ENCODE measurements at places on chromosomes 6 and 20. TPM values are rescaled to one million over a fixed set of nuclear protein-coding genes. Genes with fewer than 3 reads are reported as not detected.

Gene HLA-G
- total RNA-seq, result 0.56 TPM

DNA sequence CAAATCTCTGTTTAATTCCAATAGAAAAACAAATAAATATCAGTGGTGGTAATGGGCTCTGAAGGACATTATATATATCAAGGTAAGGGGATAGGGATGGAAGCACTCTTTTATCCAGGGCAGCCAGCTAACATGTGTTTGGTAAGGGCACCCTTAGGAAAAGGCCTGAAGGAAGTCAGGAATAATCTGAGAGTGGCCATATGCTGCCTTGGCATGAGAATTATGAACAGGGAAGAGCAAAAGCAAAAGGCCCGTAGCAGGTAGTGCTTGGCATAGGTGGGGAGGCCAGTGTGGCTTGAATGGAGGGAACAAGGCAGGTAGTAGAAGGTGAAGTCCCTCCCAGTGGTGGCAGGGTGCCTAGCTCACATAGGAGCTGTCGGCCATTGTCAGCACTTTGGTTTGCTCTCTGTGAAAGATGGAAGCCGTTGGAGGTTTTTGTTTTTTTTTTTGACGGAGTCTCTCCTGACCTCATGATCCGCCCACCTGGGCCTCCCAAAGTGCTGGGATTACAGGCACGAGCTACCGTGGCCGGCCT is 39.6 kb upstream of the CSE1L start:
- no peak for DNase-seq
- H3K27me3 ChIP-seq, result no peaks in the 10 kb centered on the region
- H3K4me1 ChIP-seq, result no peaks in the 10 kb centered on the region
- H3K4me3 ChIP-seq, result no peak overlapping the region

GRCh38 chr6:7338031-7338430 is 25.0 kb upstream of the SSR1 start:
- no peak overlapping the region for H3K27ac ChIP-seq
- no peaks in the 10 kb centered on the region for H3K4me1 ChIP-seq
- no peak overlapping the region for H3K4me3 ChIP-seq
- DNase-seq, result no peak
- no peaks in the 10 kb centered on the region for H3K27me3 ChIP-seq

- H3K4me3 ChIP-seq, result no peak overlapping the region
- no peaks in the 10 kb centered on the region for H3K27me3 ChIP-seq
- no peak for DNase-seq
- no peaks in the 10 kb centered on the region for H3K36me3 ChIP-seq
- H3K4me1 ChIP-seq, result no peaks in the 10 kb centered on the region
- no peak overlapping the region for H3K27ac ChIP-seq
Observed at GRCh38 chr20:9411833-9412232, 102.6 kb upstream of the LAMP5 start.

GRCh38 chr6:54874349-54875048 is 27.9 kb downstream of the FAM83B start:
- DNase-seq, result no peak
- no peaks in the 10 kb centered on the region for H3K27me3 ChIP-seq
- H3K36me3 ChIP-seq, result no peaks in the 10 kb centered on the region
- H3K4me3 ChIP-seq, result no peak overlapping the region
- peaks cover 39% of the 10 kb centered on the region for H3K4me1 ChIP-seq

DNA sequence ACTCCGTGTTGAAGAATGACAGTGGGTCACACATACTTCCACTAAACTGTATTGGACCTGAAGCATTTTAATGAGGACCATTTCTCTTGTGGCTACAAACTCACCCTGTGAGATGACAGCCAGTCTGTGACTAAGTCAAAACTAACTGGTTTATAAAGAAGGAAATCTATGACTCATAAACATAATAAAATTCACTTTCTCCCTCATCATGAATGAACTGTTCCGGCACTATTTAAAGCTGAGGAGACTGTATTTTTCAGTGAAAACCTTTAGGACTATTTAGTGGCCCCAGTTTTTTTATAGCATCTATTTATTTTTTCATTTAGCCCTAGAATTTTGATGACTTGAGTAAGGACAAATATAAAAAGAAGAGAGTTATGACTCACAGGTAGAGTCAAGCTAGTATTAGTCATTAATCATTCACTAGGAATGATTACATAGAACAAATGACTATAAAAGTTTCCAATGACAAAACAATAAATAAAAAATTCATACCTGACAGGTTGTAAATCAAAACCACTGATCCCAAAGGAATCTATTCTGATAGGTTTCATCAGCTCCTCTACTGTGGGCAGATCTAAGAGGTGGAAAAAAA is 34.2 kb downstream of the CEP162 start:
- H3K27ac ChIP-seq, result no peak overlapping the region
- no peaks in the 10 kb centered on the region for H3K4me1 ChIP-seq
- H3K27me3 ChIP-seq, result no peaks in the 10 kb centered on the region
- H3K4me3 ChIP-seq, result no peak overlapping the region
- H3K36me3 ChIP-seq, result peaks cover 52% of the 10 kb centered on the region

DNA sequence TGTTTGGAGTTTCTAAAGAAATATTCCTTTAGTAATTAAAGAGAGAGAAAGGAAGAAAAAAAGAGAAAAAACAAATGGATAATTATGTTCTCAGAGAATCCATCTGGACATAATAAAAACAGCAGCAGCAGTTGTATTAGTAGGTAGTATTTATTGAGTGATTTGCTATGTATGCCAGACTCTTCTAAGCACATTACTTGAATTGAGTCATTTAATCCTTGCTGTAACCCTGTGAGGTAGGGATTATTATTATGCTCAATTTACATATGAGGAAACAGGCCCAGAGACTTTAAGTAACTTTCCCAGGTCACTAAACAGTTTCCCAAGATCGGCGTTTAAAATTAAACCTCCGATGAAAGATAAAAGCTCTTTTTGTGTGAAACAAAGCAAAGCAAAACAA is 238.8 kb downstream of the TSHZ2 start:
- peaks cover 3% of the 10 kb centered on the region for H3K36me3 ChIP-seq
- no peaks in the 10 kb centered on the region for H3K27me3 ChIP-seq

GRCh38 chr6:72721346-72721745 is 99.5 kb downstream of the KCNQ5 start:
- no peaks in the 10 kb centered on the region for H3K36me3 ChIP-seq
- no peak overlapping the region for H3K4me3 ChIP-seq
- H3K27ac ChIP-seq, result peak overlapping the region; percentile 43
- H3K4me1 ChIP-seq, result peaks cover 23% of the 10 kb centered on the region

DNA sequence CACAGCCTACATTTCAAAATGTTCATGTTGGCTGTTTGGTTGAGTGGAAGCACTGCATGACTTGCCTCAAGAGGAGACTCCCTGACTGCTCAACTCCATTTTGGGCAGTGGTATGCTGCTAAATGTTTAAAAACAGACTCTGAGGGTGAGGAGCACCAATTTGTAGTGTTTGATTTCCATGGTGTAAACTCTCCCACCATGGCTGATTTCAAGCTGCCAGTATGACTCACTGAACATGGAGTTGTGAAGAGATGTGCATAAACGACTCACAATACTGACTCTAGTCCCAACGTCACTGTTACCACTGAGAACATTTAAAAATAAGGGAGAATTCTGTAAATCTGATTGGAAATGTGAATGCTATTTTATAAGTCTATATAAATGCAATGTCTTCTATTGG is 70.4 kb downstream of the BACH2 start:
- no peak overlapping the region for H3K4me3 ChIP-seq
- peaks cover 12% of the 10 kb centered on the region for H3K36me3 ChIP-seq
- H3K27me3 ChIP-seq, result no peaks in the 10 kb centered on the region

- no peak for DNase-seq
- H3K27me3 ChIP-seq, result no peaks in the 10 kb centered on the region
- H3K4me3 ChIP-seq, result no peak overlapping the region
- H3K27ac ChIP-seq, result no peak overlapping the region
- H3K36me3 ChIP-seq, result no peaks in the 10 kb centered on the region
Observed at GRCh38 chr6:163892824-163893561, 478.5 kb downstream of the QKI start.

GRCh38 chr6:150025201-150025917 is at the start of gene RAET1L:
TSS of gene RAET1L (minus strand) at chr6:150025532. CDS start at chr6:150025471, 61 bp downstream.
- H3K36me3 ChIP-seq, result no peaks in the 10 kb centered on the region
- H3K4me1 ChIP-seq, result no peaks in the 10 kb centered on the region

Gene FAM83C
- total RNA-seq, result not detected

Gene KHDC1L
- total RNA-seq, result 0.56 TPM

GRCh38 chr20:41177636-41178035 is 40.3 kb downstream of the PLCG1 start:
- H3K27me3 ChIP-seq, result no peaks in the 10 kb centered on the region
- H3K27ac ChIP-seq, result peak overlapping the region; percentile 59
- H3K4me3 ChIP-seq, result no peak overlapping the region
- H3K36me3 ChIP-seq, result peaks cover 26% of the 10 kb centered on the region

DNA sequence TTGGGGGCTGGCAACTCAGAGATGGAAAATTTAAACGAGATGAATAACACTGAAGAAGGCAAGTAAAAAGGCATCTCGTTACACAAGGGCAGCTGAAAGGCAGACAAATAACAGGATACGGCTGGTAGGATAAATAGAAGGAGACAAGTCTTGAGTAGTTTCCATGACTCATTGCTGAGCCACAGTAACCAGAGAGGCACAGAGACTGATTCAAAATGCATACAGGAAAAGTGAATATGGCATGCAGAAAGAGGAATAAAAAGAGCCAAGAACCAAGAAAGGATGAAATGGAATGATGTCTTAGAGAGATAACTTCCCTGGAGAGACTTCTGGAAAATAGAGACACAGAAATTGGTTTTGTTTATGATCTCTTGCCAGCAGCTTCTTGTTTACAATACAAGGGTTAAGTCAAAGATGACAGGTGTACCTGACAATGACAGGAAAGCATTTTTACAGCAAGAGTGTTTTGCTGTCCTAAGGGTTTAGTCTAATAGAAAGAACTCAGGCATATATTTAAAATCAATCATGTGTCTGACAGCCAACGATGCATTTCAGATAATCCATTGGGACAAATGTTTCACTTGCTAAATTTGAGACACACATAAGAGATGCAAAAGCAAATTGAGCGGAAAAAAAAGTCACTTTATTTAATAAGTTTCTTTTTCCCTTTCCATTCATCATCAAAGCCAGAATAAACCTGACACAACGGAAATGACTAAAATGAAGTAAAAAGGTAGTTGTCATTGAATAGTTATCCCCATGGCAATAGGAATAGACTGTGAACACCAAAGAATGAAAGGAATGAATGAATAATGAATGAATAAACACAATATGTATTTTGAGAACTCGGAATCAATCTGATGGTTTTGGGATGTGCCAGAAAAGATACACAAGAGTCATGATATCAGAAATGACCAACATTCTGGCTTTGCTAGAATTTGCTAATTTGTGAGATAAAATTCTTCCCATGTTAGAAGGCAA is 68.0 kb upstream of the KCNQ5 start:
- no peak overlapping the region for H3K4me3 ChIP-seq
- no peaks in the 10 kb centered on the region for H3K27me3 ChIP-seq
- no peak for DNase-seq
- H3K36me3 ChIP-seq, result no peaks in the 10 kb centered on the region
- H3K4me1 ChIP-seq, result peaks cover 2% of the 10 kb centered on the region

GRCh38 chr6:89975991-89976693 is 81.9 kb downstream of the GJA10 start:
- H3K36me3 ChIP-seq, result no peaks in the 10 kb centered on the region
- no peak overlapping the region for H3K4me3 ChIP-seq
- H3K27me3 ChIP-seq, result no peaks in the 10 kb centered on the region
- H3K4me1 ChIP-seq, result peaks cover 18% of the 10 kb centered on the region
- H3K27ac ChIP-seq, result peak overlapping the region; percentile 27

DNA sequence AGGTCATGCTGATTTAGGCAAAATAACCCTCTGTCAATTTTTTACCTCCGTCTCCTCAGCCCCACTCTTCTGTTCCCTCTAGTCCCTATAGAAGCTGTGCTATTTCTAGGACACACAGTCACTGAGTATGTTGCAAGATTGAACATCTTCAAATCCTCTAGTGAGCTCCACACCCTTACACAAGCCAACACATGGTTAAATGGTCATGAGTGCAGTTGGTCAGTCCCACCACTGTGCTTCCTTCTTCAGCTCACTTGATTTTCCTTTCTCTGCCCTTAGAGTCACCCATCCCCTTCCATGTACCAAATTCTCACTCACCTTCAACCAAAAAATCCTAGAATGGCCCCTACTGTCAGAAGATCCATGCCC is 48.2 kb upstream of the F13A1 start:
- no peak overlapping the region for H3K27ac ChIP-seq
- no peaks in the 10 kb centered on the region for H3K4me1 ChIP-seq
- no peak overlapping the region for H3K4me3 ChIP-seq
- no peaks in the 10 kb centered on the region for H3K36me3 ChIP-seq
- DNase-seq, result no peak

GRCh38 chr6:124158024-124158423 is 354.4 kb downstream of the NKAIN2 start:
- no peak overlapping the region for H3K4me3 ChIP-seq
- DNase-seq, result no peak
- H3K27me3 ChIP-seq, result no peaks in the 10 kb centered on the region
- H3K27ac ChIP-seq, result no peak overlapping the region

Gene PTPN1
- total RNA-seq, result 27.7 TPM

DNA sequence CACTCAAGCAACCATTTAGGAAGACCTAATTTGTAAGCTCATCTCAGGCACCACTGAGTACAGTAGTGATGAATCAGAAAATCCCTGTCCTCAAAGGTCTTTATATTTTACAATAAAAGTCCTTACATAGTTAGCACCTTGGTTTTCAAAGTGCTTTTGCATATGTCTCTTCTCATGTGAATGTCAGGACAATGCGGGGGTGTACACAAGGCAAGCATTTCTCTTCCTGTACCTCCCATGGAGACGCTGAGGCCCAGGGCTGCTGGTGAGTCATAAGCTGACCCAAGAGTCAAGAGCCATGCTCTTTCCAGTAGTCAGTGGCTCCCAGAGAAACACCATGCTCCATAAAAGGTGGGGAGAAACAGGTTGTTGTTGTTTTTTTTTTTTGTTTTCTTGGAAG is 174.0 kb downstream of the GJA10 start:
- no peak overlapping the region for H3K4me3 ChIP-seq
- H3K4me1 ChIP-seq, result peaks cover 9% of the 10 kb centered on the region
- DNase-seq, result no peak
- no peak overlapping the region for H3K27ac ChIP-seq

DNA sequence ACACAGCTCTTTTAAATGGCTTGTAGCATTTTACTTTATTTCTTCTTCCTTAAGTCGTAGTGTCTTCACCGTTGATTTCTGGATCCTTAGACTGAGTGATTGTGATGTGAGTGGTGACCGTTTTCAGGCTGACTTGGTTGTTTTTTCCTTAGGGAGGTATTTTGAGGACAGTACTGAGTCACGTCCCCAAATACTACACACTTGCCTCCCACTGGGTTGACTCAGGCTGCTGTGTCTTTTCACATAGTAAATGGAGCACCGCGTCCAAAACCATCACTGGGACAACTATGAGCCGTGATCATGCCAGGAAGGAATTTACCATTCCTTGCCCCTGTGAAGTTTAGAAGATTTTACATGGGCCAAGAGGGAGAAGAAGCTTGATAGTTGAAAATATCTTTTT is 174.1 kb downstream of the FARS2 start:
- no peak overlapping the region for H3K4me3 ChIP-seq
- no peak for DNase-seq
- no peaks in the 10 kb centered on the region for H3K27me3 ChIP-seq
- peaks cover 18% of the 10 kb centered on the region for H3K36me3 ChIP-seq

Gene MLIP
- total RNA-seq, result 1.0 TPM

DNA sequence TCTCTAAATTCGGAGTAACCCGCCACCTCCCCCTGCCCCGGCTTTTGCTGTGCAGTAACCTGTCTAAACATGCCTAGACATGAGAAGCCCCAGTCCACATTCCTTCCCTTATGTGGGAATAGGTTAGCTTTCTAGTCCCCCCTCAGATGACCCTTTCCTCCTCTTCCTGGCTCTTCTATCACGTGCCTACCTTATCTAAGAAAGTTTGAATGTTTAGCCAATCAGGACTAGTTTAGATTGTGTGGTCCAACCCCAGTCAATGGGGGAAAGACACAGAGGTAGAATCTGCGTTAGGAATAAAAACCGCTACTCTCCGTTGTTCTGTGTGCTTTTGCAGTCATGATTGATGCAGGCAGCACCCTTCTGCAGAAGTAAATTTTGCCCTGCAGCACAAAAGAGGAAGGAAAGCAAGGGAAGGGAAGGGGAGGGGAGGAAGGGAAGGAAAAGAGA is 69.0 kb upstream of the CD93 start:
- no peaks in the 10 kb centered on the region for H3K27me3 ChIP-seq
- H3K4me1 ChIP-seq, result peaks cover 19% of the 10 kb centered on the region
- H3K4me3 ChIP-seq, result no peak overlapping the region
